Activated CD4-positive, alpha-beta T cell treated with anti-CD3 and anti-CD28 coated beads, Interleukin-2, amount 50 U/mL, for 1 hour (primary cell): ENCODE measurements at places on chromosomes 6 and 20.
A peak's percentile ranks its signal among the peaks of the same experiment; 100 is the strongest.

- peak; percentile 31 for DNase-seq
Observed at GRCh38 chr6:159035891-159036290, 8.9 kb downstream of the TAGAP start.

GRCh38 chr20:37991157-37991866 lies 41.9 kb downstream of the TTI1 start:
- no peak for DNase-seq

GRCh38 chr6:79544299-79544927 lies 7.2 kb upstream of the LCA5 start:
- no peak for DNase-seq

DNA sequence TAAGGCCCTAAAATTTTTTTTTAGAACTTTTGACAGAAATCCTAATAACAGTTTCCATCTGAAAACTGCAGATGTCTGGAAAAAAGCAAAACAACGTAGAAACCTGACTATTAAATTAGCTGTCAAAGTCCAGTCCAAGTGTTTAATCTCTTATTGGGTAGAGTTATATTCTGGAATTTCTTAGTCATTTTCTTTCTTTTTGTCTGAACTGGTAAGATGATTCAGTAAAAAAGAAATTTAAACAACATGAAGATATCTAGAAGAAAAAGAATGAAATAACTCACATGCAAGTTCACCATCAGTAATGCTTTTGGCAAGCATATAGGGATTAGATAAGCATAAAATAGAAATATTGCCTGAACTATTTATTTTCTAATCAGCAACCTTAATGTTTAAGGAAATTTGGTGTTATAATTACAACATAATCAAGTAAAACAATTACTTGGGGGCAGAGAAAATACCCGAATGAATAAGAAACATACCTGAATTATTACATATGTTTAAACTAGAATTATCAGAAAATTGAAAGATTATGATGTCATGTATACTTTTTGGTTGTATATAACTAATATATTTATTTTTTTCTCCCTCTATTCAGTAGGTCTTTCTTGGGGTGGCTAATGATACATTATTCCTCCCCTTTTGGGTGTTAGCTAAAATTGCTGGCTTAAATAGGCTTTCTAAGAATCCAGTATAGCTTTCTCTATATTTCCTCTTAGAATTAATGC lies 51.1 kb downstream of the FAM83B start:
- no peak for DNase-seq

DNA sequence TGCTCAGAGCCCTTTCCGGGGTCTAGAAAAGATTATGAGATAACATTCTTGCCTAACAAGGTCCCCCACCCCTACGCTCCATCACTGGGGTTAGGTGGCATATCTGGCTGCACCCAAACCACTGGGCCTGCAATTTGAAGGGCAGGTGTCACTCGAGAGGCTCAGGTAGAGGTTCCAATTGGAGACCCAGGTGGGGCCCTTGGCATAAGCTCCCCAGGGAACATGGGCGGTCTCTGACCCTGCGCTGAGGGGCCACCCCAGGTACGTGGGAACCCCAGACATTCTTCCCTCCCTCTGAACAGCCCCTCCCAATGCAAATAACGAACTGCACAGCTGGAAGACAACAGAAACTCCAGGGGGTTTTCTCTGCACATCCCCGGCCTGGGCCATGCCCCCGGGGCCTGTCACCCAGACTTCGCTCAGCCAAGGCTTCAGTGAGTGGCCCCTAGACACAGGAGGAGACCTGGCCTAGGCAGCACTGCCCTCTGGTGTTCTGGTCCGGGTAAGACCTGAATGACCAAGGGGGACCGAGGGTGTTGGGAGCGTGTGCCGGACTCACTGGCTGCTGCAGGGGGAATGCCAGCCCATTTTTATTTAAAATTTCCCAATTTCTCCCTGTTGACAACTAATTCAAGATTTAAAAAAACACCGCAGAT lies 47.5 kb downstream of the DSTN start:
- peak; percentile 52 for DNase-seq

DNA sequence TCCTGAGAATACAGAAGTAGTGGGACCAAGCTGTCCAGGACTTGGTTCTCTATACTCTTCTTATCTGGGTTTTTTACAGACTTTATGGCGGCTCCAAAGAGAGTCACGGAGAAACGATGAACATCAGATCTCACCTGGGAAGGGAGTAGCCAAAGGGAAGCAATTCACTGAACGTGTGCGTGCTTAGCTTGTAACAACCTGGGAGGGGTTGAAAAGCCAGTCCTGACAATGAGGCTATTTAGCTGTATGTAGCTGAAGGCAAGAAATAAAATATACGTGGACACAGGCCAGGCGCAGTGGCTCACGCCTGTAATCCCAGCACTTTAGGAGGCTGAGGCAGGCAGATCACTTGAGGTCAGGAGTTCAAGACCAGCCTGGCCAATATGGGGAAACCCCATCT lies 18.2 kb upstream of the RBL1 start:
- DNase-seq: no peak

DNA sequence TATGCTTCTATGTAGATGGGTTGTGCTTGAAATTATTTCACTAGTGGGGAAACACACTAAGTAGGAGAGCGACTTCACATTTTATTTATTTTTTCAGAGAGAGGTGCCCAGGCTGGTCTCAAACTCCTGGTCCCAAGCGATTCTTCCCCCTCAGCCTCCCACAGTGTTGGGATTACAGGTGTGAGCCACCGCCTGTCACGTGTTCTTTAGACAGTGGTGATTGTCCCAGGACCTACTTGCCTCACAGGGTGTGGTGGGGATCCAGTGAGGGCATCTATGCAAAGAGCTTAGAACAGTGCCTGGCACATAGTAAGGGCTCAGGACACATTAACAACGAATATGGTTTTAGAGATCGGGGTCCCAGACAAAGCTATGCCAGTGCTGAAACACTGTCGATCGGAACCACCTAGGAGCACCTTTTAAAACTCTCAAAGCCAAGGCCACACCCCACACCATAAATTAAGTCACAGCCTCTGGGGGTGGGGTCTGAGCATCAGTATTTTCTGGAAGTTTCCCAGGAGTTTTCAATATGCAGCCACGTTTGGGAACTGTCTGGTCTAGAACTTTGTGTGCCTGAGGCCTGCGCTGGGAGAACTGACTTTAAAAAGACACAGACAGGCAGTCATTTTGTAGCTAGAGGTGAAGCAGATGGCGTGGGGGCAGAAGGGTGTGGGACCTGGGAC lies 4.8 kb upstream of the BCAS4 start:
- no peak for DNase-seq

DNA sequence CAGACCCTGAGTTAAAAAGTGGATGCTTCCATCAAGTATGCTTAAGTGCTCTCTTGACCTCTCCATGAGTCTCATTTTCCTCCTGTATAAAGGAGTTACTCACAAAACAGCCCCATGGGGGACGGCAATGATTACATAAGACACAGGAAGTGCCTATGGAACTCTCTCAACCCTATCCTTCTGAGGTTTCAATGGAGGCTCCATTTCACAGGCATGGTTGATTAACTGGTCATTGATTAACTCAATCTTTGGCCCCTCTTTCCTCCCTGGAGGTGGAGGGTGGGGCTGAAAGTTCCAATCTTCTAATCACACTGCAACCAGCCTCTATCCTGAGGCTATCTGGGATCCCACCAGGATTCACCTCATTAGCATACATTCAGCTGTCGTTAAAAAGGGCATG lies 29.3 kb downstream of the CST8 start:
- DNase-seq: no peak

GRCh38 chr6:87282743-87283142 lies 39.6 kb upstream of the SMIM8 start:
- no peak for DNase-seq

- DNase-seq: no peak
Observed at GRCh38 chr20:33621717-33622400, 40.3 kb upstream of the C20orf144 start.

- no peak for DNase-seq
Observed at GRCh38 chr6:11639376-11640235, 102.1 kb downstream of the TMEM170B start.

GRCh38 chr6:129644567-129645015 lies 65.4 kb downstream of the ARHGAP18 start:
- DNase-seq: no peak

- DNase-seq: no peak
Observed at GRCh38 chr6:168577496-168577895, 136.5 kb downstream of the SMOC2 start.

GRCh38 chr6:38185244-38185643 lies 365.7 kb downstream of the ZFAND3 start:
- DNase-seq: no peak

DNA sequence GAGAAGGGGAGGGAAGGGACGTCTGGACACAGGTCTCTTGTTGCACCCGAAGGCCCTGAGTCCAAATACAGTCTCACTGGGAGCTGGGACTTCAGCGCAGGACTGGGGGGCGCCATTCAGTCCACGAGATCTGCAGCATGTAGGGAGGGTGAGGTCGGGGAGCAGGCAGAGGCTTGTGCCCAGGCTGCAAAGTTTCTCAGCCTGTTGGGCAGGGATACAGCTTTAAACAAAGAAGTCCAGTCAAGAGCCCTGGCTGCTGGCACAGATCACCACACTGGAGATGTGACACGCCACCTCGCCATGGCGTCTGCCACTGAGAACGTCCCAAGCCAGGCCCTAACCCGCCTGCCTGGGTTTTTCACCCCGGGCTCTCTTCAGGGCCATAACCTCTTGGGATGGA lies 256.6 kb downstream of the DLL1 start:
- DNase-seq: no peak
